Stimulated activated CD4-positive, alpha-beta T cell treated with anti-CD3 and anti-CD28 coated beads, Interleukin-2, amount 100 ng/mL, for 4 hours (primary cell): ENCODE measurements at places on chromosomes 5 and 9.

DNA sequence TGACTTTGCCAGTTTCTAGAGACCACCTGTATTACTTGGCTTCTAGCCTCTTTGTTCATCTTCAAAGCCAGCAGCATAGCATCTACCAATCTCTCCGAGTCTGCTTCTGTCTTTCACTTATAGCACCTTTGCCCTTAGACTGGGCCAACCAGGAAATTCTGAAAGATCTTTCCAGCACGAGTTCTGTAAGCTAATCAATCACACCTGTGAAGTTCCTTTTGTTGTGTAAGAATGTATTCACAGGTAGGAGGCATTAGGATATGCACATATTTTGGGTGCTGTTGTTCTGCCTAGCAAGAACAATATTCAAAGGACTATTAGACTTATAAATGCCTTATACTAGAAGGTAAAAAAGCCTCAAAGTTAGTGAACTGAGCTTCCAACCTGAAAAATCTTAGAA is 232.1 kb downstream of the CDH12 start:
- DNase-seq, result no peak

- DNase-seq, result no peak
Observed at GRCh38 chr5:135930949-135931295, 23.9 kb downstream of the LECT2 start.

DNA sequence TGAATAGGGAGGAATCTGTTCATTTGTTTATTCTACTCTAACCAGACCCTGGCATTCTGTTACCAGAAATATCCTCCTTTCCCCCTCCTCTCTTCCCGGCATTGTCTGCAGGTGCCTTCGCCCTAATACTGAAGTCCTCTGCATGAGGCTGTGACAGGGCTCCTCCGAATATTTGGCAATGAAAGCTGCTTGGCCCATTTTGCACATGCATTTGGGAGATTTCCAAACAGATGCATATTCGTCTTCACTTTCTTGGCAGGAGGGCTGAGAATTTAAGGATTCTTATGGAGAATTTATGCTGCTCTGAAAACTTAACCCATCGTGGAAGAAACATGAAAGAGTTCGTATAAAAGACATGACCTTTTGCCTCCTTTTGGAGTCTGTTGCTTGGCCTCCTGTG is 484.0 kb downstream of the ZNF608 start:
- DNase-seq, result no peak

DNA sequence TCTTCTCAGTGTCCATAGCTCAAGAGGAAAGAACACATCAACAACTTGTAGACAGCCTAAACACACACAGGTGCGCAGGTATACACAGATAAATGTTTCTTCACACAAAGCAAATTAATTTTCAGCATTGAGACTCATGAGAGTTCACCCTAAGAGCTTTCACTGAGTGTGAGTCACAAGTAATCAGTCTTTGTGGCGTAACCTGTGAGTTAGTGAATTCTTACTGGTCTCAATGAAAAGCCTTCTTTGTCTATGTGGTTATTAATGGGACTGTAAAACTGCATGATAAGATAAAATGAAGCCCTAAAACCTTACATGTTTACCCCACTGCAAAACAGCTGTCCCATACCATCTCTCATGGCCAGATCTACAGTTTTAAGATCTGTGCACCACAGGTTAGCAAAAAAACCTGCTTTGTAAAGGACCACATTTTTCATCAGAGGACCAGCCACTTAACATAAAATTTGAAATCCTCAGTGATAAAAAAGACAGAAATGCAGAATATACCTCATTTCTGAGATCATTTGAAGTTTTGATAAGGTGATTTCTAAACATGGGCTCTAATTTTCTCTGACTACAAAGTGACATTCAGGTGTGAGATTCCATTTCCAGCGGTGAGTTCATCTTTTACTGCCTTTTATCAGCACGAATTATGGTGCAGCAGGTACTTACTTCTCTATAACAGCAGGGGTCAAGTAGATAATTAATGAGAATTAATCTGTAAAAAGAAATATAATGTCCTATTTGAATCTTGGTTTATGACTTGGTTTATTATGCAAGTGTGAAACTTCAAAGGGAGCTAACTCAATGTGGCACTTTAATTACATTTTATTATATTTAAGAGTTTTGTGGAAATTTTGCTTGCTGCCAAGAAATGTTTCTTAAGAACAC is 335.7 kb upstream of the PIK3R1 start:
- DNase-seq, result no peak

DNA sequence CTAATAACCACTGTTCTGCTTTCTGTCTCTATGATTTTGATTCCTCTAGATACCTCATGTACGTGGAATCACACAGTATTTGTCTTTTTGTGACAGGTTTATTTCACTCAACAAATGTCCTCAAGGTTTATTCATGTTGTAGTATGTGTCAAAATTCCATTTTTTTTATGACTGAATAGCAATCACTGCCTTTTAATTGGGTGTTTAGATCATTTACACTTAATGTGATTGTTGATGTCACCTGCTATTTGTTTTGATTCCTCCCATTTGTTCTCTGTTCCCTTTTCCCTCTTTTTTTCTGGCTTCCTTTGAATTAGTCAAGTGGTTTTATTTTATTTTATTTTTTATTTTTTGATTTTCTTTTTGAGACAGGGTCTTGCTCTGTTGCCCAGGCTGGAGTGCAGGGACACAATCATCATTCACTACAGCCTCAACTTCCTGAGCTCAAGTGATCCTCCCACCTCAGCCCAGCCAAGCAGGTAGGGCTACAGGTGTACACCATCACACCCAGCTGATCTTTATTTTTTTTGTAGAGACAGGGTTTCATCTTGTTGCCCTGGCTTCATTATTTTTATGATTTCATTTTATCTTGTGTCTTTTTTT is 41.6 kb downstream of the LHX3 start:
- DNase-seq, result no peak

GRCh38 chr9:18891946-18892670 is 140.9 kb downstream of the SAXO1 start:
- no peak for DNase-seq

- no peak for DNase-seq
Observed at GRCh38 chr9:2984491-2984890, 140.6 kb upstream of the PUM3 start.

- DNase-seq, result no peak
Observed at GRCh38 chr5:158463938-158464337, 605.0 kb upstream of the CLINT1 start.

DNA sequence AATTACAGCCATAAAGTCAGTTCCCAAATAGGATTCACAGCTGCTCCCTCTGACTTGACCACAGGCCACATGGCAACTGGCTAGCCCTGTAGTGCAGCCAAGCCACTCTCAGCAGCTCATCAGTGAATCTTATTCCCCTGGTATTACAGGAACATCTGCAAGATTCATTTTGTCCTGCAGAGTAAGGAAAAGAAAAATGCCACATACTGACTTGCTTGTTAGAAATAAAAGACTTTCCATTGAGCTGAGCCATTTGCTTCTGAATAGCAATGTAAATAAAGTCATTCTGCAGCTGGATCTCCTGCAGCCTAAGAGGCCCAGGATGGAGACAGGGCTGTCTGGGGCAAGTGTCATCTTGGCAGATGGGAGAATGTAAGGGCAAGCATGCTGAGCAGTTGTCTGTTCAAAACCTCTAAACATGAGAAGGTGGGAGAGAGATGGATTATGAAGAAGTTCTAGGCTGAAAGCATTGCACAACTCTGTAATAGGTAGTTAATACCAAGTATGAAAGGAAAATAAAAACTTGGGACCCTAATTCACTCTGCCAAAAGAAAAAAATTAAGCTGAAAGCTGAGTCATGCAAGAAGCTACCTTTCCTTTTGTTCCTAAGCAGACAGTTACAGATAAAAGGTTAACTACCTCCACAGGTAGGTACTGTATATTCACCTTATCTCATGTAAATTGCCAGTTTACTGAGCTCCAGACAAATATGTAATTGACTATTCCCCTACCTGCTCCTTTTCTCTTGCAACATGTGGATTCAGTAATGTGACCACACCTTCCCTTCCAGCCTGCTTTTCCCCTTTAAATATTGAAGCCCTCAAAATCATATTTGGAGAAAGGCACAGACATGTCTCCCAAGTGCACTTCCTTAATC is 244.4 kb upstream of the RAI14 start:
- no peak for DNase-seq

DNA sequence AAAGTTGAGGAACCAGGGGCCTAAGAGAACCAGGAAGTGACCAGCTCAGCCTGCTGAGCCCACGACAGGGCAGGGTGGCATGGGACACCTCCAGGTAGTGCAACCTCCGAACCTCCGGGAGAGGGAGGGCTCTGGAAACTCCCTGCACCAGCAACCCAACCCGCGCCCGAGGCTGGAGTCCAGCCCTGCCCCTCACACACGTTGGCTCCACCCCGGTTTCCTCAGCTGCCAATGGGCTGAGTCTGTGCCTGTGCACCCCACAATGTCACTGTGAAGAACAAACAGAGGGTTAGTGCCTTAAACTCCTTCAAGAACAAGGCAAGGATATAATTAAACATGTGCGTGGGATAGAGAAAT is 17.0 kb upstream of the UNC5A start:
- DNase-seq, result no peak

DNA sequence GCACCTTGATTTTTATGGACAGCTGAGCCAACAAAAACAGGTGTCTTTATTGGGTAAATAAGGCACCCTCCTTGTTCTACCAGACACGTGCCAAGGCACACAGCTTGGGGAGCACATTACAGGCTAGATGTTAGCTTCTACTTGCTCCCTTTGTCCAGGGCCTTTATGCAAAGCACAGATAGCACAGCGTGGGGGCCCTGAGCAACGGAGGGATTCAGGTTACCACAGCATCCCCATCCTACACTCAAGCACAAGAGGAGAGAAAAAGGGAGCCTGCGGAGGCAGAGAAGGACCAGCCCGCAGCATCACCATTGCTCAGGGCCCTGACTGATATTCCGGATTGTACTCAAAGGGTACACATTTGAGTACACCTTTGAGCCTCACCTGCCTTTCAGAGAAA is 181.7 kb upstream of the KIF2A start:
- no peak for DNase-seq

DNA sequence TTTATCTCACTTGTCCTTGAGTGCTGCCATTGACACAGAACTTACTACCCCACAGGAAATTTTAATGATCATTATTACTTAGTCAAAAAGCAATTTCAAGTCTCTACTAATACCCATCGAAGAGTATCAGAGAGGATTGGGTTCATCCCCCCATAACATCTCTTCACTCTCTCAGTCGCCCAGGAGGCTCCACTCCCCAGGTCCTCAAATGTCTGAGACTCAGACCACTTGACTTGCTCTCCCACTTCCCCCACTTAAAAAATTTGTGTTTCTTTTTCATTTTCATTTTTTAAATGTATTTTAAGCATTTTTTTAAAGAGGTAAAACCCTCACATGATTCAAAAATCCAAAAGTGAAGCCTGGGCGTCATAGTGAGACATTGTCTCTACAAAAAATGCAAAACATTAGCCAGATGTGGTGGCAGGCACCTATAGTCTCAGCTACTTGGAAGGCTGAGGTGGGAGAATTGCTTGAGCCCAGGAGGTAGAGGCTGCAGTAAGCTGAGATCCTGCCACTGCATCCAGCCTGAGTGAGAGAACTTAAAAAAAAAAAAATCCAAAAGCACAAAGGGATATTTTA is 56.8 kb upstream of the TRAF1 start:
- DNase-seq, result no peak

DNA sequence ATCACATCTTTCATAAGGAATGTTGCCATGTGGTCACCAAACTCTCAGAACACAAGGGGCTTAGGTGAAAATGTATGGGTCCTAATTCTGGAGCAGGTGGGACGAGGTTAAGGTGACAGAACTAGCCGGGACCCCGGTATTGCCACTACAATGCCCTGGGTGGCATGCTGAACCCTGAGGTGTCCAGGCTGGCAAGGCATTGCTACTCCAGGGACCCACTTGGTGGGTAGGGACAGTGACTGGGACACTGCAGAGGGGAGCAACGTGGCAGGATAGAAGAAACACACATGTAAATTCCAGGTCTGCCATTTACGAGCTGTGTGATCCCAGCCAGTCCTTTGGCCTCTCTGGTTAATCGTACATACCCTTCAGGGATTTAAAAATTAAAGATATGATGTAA is 206.9 kb upstream of the MVB12B start:
- no peak for DNase-seq

DNA sequence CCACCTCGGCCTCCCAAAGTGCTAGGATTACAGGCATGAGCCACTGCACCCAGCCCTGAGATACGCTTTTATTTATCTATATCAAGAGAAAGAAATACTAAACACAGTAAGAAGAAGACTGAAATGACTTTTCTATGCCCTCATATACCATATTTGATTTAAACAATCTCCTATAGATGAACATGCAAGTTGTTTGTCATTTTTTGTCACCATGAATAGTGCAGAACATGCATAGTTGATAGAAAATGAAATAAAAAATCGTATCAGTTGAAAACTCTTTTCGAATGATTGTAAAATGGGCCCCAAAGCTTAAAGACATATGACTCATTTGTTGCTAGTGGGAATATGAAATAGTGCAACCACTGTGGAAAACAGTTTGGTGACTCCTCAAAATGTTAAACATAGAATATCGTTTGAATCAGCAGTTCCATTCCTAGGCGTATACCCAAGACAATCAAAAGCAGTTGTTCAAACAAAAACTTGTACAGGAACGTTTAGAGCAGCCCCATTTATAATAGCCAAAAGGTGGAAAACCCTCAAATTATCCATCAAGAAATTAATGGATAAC is 61.4 kb upstream of the ANKH start:
- no peak for DNase-seq

GRCh38 chr5:122607818-122608217 is 167.1 kb upstream of the SNX2 start:
- no peak for DNase-seq

- no peak for DNase-seq
Observed at GRCh38 chr5:1009359-1010180, 968 bp downstream of the NKD2 start.

- no peak for DNase-seq
Observed at GRCh38 chr9:70374962-70375618, 39.4 kb downstream of the KLF9 start.

GRCh38 chr5:142976861-142977260 is 206.7 kb downstream of the ARHGAP26 start:
- no peak for DNase-seq

DNA sequence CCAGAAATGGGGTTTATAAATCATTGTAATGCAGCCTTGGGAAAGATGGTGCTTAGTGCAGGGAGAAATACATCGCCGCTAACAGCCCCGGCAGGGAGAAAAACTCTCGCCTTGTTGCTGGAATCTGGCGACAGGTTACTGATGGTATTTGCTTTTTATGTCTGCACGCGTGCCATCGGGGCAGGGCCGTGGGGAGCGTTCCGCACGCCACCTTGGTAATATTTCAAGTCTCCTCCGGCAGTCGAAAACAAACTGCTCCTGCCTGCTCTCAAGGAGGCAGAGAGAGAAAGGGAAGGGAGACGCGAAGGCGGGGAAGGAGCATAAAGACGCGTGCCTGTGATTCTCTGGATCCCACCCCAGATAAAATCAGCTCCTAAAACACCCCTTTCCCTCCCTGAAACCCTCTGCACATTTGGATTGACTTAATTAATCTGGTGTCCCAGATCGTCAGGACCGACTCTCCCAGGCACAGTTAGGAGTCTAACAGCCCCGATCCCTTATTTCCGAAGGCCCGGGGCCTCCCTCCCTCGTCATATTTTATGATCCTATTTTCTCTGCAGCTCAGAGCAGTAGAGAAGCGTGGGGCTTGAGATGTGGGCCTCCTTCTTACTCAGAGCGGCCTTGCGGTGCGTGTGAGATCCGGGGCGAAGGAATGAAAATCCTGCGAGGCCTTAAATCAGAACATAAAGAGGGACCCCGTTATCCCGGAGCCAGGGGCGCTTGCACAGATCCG is 47.7 kb downstream of the CFAP77 start:
- no peak for DNase-seq

- DNase-seq, result no peak
Observed at GRCh38 chr5:11394933-11395332, 509.3 kb downstream of the CTNND2 start.

GRCh38 chr5:112002376-112002775 is 245.4 kb upstream of the NREP start:
- DNase-seq, result no peak
